ENCODE measurements at places on chromosomes 7 and 10.

GRCh38 chr7:11449316-11449715 is 382.7 kb downstream of the THSD7A start:
- no peak for DNase-seq

DNA sequence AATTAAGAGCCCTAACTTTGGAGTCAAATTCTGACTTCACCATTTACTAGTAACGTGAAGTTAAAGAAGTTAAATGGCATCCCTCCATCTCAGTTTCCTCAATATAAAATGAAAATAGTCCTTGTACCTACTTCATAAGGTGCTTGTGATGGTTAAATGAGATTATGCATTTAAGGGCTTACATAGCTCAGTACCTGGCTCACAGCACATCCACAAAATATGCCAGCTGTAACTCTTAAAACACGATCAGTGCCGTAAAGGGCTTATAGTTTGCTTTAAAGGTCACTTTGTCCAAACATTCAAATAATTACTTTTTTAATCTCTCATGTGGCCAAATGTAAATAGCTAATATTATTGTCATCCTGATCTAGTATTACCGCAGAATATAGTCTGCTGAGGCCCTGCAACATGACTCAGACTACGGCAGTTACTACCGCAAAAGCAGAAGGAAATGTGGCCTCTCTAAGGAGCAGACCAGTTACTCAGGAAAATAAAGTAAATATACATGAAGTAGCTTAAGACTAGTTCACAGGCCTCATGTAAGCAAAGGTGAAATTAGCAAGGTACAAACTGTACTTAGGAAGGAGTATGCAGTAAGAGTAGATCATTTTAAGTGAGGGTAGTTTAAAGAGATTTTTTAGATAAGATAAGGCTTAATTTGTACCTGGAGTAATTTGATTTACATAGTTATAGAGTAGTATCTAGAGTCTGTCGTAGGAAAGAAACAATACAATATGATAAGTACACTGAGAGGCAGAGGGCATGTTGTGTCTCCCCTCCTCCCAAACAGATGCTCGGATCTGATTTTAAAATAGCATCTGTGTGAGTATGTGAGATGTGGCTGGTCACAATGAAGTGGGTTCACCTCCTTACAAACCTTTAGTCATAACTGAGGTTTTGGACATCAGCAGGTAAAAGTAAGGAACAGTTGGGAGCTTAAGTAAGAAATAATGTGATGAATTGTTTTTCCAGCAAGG is 13.1 kb downstream of the CASP2 start:
- DNase-seq: no peak

GRCh38 chr7:28483908-28484605 is 71.7 kb downstream of the CREB5 start:
- DNase-seq: no peak

GRCh38 chr7:55575098-55575497 is 2.8 kb upstream of the VOPP1 start:
- DNase-seq: peak; percentile 9

DNA sequence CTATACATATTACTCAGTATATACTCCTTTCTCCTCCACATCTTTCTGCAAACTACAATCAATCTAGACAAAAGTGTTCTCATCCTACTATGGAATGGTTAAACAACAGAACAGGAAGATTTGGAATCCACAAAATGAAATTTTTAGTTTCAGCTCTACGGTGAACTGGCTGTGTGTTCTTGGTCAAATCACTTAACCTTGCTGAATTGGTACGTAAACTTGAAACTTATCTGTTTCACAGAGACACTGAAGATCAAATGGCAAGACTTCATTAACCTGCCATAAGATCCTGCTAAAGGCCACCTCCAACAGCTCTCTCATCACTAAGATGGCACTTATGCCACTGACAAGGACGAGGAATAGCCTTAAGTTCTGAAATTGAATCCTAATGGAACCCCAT is 1.5 kb downstream of the NUDCD3 start:
- no peak for DNase-seq

DNA sequence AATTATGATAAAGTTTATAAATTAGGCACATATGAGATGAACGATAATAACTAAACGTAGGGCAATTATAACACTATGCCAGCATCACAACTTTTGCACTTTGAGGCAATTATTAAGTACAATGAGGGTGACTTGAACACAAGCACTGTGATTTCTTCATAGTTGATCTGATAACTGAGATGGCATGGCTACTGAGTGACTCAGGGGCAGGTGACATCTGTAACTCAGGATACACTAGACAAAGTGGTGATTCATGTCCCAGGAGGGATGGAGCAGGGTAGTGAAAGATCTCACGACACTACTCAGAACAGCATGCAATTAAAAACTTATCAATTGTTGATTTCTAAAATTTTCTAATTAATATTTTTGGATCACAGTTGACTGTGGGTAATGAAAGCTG is 98.3 kb upstream of the ARHGAP21 start:
- DNase-seq: no peak

- DNase-seq: peak; percentile 61
These were observed 71.7 kb downstream of the ICA1 start for GRCh38 chr7:8190119-8190895.

DNA sequence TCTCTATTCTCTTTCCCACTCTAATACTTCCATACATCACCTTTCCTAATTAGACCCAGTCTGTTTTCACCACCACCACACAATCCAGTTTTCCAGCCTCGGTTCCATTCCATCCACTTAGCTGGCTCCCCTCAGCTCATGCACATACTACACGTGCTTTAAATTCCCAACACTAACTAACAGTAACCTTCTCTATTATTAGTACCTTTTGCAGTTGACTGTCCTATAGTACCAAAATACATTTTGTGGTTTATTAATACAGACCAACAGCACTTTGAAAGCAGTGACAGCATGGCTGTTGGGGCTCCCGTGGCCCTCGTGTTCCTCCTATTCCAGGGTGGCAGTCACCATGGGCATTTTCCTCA is 64.9 kb downstream of the LARP4B start:
- DNase-seq: no peak
